ENCODE measurements at places on chromosomes 4 and X.

- DNase-seq = no peak
These were observed 277.1 kb downstream of the ANKRD50 start for GRCh38 chr4:124435274-124435950.

- peak; percentile 39 for DNase-seq
These were observed 64.7 kb downstream of the TBC1D14 start for GRCh38 chr4:6974138-6974848.

GRCh38 chr4:162959046-162959445 lies 207.6 kb downstream of the NAF1 start:
- no peak for DNase-seq

GRCh38 chr4:181991369-181992108 lies 251.7 kb upstream of the TENM3 start:
- DNase-seq = no peak

GRCh38 chrX:2516623-2517022 lies 15.8 kb upstream of the DHRSX start:
- no peak for DNase-seq

DNA sequence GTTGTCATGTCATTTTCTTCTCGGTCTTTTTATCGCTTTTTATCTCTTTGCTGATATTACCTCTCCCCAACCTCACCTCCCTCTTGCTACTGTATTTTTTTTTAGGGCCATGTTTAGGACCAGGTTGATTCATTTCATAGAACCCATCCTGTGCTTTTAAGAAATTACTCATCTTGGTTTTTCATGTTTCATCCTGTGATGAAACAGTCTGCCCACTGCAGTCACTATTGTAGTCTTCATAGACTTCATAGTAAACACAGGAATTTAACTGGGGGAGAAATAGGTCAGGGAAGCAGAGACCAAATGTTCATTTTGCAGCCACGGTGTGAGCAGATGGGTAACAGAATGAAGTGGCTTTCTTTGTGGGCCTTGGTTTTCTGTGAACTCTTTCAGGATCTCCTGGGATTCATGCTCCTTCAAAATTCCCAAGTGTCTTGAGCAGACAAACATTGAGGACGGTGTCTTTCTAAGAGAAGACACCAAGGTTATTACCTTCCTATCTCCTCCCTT lies 161.8 kb downstream of the NAA11 start:
- no peak for DNase-seq

DNA sequence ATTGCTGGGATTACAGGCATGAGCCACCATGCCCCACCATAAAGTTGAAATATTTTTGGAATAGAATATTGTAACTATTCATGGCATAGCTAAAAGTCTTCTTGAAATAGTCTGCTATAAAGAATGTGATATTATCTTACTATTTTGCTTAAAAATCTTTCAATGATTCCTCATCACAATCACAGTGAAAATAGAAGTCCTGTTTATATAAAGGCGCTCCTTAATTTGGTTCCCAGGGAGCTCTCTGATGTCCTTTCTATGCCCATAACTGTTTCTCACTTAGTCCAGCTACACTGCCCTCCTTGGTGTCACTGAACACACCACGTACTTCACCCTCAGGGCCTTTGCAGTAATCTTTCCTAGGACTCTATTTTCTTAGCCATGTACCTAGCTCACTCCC lies 331.7 kb upstream of the GIMD1 start:
- no peak for DNase-seq

GRCh38 chr4:121358473-121358872 lies 22.3 kb downstream of the QRFPR start:
- no peak for DNase-seq

DNA sequence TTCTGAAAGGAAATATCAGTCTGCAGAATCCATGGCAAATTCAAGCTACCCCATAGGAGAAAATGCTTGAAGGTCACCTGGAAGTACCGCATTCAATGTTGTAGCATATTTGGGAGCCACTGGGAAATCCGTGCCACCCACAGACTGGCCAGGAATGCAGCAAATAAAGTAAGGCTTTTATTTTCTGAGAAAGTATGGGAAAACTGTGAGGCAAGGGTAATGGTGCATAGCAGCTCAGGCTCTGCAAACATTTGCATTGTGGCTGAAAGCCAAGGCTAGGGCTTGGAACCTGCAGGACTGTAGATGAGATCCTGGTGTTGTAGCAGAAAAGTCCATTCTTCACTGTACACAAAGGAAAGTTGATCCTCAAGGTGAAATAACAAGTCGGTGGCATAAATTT lies 450.9 kb upstream of the NR3C2 start:
- DNase-seq = no peak

DNA sequence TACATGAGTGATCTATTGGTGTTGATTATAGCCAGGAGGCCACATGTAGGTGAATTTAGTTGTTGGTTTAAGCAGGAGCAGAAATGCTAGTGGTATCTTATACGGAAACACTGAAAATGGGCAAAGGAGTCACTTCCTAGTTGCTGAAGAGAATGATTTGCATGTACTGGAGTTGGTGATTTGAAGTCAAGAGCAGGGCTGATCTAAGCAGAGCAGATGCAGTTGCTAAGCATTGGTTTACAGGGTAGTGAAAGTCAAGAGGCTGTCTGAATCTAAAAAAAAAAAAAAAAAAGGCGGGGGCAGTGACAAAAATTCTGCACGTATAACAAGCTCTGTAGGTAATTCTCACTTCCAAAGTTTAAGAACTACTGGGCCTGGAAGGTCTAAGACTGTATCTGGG lies 90.4 kb upstream of the HPRT1 start:
- no peak for DNase-seq

Measured in stimulated activated CD8-positive, alpha-beta memory T cell treated with anti-CD3 and anti-CD28 coated beads, Interleukin-15, amount 100 ng/mL, for 24 hours (primary cell).